RPMI7951 (cell line): ENCODE measurements at places on chromosomes 5 and 9.
A peak's percentile ranks its signal among the peaks of the same experiment; 100 is the strongest.

DNA sequence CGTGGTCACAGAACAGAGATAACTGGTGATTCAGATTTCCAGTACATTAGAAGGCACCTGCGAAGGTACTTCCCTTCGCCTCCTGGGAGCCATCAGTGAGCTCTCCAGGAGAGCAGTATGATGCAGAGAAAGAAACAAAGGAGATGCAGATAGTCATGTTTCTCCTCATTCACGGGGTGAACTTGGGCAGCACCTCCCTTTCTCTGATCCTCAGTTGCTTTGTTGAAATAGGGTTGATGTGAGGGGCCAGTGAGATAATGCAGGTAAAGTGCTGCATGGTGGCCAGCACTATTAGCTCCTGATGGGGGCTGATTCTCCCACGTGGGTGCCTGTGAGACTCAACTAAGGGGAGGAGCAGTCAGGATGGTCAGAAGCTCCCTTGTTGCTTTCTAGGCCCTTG, 46.6 kb upstream of the ZNF169 start:
- no peak for DNase-seq

- no peak for DNase-seq
Measured at GRCh38 chr9:136532799-136533774, 12.8 kb downstream of the NOTCH1 start.

DNA sequence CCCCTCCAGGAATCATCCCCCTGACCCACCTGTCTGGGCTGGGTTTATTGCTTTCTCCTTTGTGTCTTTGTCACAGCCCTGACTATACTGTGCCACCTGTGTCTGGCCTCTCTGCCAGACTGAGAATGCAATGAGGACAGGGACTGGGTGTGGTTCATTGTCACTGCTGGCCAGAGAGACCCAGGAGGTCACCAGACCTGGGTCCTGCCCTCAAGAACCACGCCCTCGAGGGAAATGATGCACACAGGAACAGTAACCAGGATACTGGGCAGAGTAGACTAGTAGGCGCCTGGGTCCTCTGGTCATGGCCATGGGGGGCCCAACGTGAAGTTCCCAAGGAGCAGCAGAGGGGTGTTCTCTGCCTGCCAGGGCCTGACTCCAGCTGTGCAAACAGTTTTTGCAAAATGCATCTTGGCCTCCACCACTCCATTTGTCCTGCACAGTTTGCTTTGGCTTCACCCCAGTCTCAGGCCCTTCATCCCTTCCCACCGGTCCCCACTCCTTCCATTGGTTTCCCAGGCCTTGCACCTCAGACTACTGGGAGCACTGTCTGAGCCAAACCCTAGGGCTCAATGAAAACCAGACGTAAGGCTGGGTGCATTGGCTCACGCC, 17.8 kb downstream of the RGS3 start:
- no peak for DNase-seq

DNA sequence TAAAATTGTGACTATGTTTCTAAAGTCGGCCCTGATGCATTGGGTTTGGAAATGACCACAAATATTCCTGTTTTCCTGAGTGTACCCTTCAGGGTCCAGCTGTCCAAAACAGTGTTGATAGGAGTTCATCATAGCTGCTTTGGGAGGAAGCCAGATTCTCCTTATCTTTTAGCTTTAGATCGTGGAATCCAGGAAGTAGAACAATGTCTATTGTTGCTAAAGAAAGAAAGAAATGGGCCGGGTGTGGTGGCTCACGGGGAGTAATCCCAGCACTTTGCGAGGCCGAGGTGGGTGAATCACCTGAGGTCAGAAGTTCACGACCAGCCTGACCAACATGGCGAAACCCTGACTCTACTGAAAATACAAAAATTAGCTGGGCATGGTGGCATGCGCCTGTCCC, 9.5 kb downstream of the CAVIN4 start:
- peak; percentile 86 for DNase-seq

GRCh38 chr9:127953768-127954505, 16.3 kb upstream of the DPM2 start:
- no peak for DNase-seq

DNA sequence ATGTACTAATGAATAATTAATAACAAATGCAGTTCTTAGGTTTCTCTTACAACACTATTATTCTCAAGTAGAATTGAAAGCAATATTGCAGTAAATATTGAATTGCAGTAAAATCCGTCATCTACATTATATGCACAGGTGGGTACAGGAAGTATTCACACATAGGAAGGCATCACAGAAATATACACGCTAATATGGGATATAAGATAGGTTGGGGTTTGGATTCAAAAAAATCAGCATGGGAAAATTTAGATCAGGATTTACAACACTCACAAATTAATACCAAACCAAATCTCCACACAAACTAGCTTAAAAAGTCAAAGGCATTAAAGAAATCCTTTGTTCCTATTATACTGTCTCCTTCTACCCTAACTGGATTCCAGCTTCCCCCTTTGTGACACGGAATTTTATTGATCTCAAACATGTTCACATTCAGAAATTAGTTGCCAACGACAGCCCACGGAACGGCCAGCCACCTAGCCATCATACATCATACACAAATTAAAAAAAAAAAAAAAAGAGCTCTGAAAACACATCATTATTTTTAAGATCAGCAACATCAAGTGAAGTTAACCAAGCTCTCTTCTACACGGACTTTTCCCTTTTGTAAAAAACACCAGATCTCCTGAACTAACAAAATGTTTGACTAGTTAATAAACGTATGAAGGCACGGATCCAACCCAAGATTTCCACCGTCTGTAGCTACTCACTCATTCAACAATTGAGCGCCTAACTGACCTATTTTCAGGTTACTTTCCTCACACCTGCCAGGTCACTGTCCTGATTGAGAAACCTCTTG, 2.2 kb downstream of the NR6A1 start:
- DNase-seq = no peak

DNA sequence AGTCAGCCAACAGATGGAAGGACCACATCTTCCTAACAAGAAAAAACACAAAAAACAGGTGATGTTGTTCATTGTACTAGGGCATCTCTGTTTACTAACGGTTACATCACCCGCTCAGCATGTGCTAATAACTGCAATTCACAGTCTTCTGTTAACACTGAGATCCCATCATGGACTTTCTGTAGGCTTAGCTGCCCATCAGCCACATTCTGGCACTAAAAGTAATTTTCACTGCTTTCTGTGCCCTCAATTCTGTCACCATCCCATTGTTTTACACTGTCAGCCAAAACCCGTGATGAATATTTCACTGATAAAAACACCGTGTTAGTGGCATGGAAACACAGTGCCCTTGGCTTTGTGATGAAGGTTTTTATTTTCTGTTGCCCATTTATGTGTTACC, 64.6 kb downstream of the CAST start:
- no peak for DNase-seq

GRCh38 chr5:75262271-75262670, 25.6 kb upstream of the ANKRD31 start:
- no peak for DNase-seq

DNA sequence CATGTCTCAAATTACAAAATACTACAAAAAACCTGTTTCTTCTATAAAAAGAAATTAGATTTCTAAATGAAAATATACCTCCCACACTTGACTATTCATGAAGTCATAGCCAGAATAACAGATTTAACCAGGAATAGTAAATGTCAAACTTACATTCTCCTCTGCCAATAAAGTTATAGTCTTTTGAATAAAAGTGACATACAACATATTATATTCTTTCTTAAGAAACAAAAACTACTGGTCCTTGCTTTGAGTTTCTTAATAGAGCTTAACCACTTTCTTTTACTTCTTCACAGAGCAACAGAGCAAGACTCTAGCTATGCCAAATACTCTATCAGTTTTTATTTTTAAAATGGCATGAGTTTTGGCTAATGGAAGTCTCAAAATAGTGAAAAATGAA, 61.7 kb downstream of the DEPDC1B start:
- no peak for DNase-seq

DNA sequence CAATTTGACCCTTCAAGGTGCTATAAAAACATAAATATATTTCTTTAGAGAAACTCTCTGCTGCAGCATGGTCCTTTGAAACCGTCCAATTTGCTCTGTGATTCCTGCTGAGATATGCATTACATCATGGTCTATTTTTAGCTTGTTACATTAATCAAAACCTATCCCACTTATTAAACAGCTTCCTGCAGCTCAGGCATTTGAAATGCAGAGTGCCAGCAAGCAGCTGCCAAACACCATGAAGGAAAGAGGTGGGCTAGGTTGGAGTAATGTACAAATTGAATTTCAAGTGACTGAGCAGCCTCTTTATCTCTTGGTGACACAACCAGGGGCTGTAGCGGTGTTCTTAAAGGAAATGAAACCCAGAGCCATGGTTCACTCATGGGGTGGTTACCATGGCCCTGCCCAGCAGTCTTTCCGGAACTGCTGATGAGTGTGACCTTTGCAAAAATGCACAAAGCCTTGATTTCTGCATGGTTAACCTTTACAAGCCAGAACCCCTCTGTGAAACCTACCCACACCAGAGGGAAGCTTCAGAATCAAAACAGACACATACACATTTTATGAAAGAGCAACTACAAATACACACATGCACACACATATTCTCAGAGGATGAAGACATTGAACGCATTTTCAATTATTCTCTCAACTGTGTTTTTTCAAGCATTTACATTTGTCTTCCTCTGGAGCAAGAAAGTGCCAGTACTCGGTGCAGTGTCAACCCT, 155.8 kb upstream of the ZNF608 start:
- peak; percentile 62 for DNase-seq

DNA sequence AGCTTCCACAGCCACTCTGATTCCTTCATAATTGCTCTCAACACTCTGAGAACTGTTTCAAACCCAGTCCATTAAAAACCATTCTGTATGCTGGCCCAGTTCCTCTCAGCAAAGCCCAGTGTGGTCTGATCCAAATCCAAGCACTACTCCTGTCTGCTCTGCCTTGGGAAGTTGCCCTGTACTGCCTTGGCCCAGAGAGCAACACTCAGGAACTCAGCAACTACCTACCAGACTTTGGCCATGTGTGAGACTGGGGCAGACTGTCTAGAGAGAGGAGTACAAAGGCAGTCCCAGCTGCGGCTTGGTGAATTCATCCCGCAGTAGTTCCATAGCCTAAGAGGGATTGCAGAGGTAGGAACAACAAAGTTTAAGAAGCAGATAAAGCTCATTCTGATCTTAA, 214.4 kb downstream of the MCTP1 start:
- DNase-seq = no peak

- DNase-seq = peak; percentile 77
Measured at GRCh38 chr5:135129307-135129706, 95.3 kb upstream of the PITX1 start.

DNA sequence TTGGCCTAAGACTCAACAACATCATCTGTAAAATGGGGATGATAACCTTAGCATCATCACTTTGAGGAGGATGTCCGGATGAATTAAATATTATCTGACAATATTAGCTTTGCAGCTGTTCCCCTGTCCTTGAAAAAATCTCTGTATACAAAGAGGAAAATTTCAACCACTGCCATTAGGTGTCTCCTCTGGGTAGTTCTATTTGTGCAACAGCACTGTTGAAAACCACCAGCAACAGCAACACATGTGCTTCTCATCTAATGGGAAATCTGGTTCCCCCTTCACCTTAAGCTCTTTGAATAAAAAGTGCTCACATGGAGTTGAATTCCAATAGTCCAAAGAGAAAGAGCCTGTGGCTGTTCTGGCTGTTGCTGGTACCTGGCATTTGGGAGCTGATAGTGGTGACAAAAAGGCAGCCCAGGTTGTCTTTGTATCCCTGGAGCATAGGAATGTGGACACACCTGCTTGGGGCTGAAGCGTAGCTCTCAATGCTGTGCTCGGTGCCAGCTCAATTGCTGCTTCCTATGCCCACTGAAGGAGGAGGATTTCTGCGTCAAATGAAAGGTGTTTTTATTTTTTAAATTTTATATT, 322.1 kb upstream of the MSX2 start:
- DNase-seq = no peak

GRCh38 chr5:2797981-2798380, 46.5 kb upstream of the IRX2 start:
- no peak for DNase-seq

GRCh38 chr5:151141535-151141934, 16.0 kb downstream of the ANXA6 start:
- no peak for DNase-seq

GRCh38 chr5:131264451-131265099, 722 bp downstream of the CDC42SE2 start:
- peak; percentile 20 for DNase-seq

- no peak for DNase-seq
Measured at GRCh38 chr5:179192891-179193470, 132.8 kb downstream of the ZNF354C start.

- DNase-seq = no peak
Measured at GRCh38 chr9:137077758-137078693, 709 bp downstream of the UAP1L1 start.
